Aorta (tissue), 5 donors: ENCODE measurements at places on chromosomes 16 and 17. TPM values are rescaled to one million over a fixed set of nuclear protein-coding genes. Genes with fewer than 3 reads are reported as not detected.

The HOXB4 gene
- total RNA-seq: 6.6 TPM

The NECAB2 gene
- total RNA-seq: 0.23 TPM

The SLC16A13 gene
- total RNA-seq: 2.5 TPM

The TMED6 gene
- 1.1 TPM for total RNA-seq

The TBC1D3 gene
- not detected for total RNA-seq

The TENT4B gene
- total RNA-seq: 13.2 TPM

The SERPINF2 gene
- total RNA-seq: 14.9 TPM

The CDK5RAP3 gene
- total RNA-seq: 196 TPM

The HS3ST2 gene
- total RNA-seq: 1.9 TPM

The SPIRE2 gene
- 2.2 TPM for total RNA-seq

The ZACN gene
- not detected for total RNA-seq

The CHST5 gene
- total RNA-seq: not detected

The CCL15 gene
- not detected for total RNA-seq

The CSH1 gene
- total RNA-seq: not detected

The CIAO3 gene
- 21.8 TPM for total RNA-seq
